HCT116 (cell line): ENCODE measurements at places on chromosomes 11 and 22.

- DNase-seq: peak; percentile 28
Observed at GRCh38 chr11:63635762-63636465, 21.7 kb upstream of the PLAAT3 start.

GRCh38 chr11:47516984-47517853 is 35.7 kb downstream of the CELF1 start:
- no peak for DNase-seq

- DNase-seq: no peak
Observed at GRCh38 chr11:18493310-18493709, 33.4 kb downstream of the TSG101 start.

DNA sequence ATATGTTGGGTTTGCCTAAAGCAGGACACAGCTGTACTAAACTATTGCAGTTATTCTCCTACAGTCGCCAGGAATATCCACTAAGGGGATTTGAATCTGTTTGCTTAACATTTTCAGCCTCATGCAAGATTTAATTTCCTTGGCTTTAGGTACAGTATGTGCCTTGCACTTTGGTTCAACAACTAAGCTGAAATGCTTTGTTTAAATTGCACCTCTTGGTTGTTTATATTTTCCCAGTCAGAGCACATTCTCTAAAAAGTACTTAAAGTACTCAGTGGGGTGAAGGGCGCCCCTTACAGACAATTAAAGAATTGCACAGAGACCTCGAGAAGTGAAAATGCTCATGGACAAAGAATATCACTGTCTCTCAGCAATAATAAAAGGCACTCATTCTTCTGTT is 107.8 kb upstream of the MTNR1B start:
- no peak for DNase-seq

DNA sequence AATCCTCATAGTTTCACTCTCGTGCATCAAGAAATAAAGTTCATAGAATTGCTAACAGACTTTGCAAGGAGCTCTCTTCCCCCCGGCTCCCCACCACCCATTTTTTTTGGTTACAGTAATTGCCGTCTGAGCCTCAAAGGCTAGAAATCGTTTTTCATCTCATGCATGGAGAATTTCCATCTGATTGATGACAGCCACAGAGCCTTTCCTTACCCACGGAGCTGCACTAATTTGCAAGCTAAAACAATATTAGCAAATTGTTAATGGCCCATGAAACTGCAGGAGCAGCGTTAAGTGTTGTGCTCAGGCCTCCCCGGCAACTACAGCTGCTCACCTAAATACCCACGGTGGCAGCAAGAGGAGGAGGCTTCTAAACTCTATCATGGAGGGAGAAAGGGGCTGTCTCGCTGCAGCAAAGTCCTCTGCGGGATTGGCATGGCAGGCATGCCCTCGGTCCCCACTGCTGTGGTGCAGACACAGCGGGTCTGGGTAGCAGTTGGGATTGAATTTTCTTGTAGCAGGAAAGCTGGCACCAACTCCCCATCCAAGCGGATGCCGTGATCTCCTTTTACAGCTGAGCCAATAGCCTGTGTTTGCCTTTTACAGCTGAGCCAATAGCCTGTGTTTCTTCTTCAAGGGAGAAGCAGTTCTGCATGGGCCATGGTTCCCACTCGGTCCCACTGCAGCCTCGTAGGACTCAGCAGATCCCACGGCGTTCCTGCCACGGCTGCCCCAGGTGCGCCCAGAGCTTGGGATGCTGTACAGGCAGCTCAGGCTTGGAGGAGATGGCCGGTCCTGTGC is 412.3 kb downstream of the BRD1 start:
- no peak for DNase-seq
